AG09309 (cell line): ENCODE measurements at places on chromosomes 3 and 15.

DNA sequence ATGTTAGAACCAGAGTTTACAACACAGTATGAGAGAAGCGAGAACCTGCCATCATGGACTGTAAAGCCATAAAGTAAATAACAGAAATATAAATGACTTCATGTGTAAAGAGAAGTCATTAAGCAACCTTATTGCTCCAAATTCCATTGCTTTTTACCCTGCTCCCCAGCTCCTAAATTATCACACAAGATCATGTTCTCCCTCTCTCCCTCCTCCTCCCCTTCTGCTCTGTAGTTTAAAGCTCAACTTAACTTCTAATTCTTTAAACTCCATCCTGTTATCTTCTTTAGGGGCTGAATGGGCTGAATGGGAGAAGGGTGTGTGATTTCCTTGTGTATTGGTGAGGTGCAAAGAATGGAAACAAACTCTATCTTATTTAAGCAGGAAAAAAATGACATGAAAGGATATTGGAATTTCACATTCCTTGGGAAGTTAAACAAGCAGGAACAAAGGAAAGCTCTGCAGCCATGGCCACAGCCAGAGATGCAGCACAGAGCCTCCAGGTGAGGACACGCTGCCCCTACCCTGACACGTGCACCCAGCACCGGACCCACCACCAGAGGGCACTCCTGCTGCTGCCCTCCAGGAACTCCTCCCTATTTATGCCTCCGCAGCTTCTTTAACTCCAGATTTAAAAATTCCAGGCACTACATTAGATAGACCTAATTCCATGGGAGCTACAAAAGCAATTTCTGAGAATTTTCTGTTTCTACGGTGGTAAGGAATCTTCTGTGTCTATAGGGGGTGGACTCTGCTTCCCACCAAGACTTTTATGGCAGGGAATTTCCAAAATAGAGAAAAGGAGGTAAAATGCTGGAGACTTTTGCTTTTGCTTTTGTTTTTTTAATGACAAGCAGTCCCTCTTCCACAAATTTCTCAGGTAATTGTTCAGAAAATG is 76.9 kb upstream of the ABI3BP start:
- DNase-seq: no peak

- no peak for DNase-seq
These were observed 1.2 kb upstream of the CSPG5 start for GRCh38 chr3:47579875-47580274.

DNA sequence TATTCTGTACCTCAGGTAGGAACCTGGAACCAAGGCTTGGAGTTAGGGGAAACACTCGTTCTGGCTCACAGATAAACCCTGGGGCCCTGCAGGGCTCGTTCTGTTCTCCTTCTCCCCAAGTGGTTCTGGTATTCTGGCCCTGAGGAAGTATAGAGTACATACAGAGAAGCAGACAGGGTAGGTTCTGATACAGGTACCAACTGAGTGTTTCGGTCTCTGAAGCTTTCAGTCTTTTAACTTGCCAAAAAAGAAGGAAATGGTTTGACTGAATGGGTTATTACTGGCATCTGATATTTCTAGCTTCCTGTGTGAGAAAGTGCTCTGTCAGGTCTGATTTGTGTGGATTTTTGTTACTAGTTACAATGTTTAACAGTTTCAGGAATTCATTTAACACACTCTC is 67.3 kb downstream of the UBE2E2 start:
- DNase-seq: no peak

- DNase-seq: no peak
These were observed 34.7 kb downstream of the HMCES start for GRCh38 chr3:129313415-129313664.

DNA sequence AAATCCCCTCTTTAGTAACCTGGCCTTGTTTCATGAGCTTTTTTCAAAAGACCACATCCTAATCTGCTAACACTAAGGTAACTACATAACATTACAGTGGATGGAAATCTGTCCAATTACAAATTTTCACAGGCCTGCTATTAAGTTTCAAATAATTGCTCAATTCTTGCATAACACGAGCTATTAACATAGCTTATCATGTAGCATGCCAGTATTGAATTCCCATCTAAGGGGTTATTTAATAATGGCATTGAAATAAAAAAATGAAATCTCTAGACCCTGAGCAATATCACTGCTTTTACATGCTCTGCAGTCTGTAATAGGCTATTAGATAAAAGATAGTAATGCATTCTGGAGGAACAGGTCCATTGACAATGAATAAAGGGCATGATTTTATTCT is 748.3 kb upstream of the NECTIN3 start:
- DNase-seq: no peak

GRCh38 chr3:108103886-108104797 is 13.3 kb upstream of the CD47 start:
- no peak for DNase-seq

GRCh38 chr3:59818033-59818918 is 768.5 kb upstream of the CFAP20DC start:
- peak; percentile 86 for DNase-seq

GRCh38 chr15:24075420-24076089 is 388.4 kb upstream of the NDN start:
- DNase-seq: no peak

- DNase-seq: no peak
These were observed 121.8 kb downstream of the SSR3 start for GRCh38 chr3:156433138-156433537.

DNA sequence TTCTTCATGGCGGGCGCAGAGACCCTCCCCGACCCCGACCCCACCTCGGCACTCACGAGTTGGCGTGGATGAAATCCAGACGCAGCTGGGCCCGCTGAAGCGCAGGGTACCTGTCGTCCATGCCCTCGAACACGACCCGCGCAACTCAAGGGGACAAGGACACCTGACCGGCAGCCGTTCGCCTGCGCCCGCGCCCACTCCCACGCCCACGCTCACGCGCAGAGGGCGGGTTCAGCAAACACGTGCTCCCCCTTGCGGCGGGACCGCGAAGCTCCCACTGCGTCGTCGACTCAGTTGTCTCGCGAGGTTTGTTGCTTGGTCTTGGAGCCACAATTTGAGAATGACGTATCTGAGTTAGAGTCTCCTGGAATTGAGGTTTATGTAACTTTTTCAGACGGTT is at the start of gene MORC1:
MORC1 (minus strand) TSS at position 196 of the 400 bp plus-strand sequence; CDS start at position 121, 75 bp downstream.
- DNase-seq: no peak

GRCh38 chr3:29168081-29168480 is 112.8 kb upstream of the RBMS3 start:
- DNase-seq: no peak

- no peak for DNase-seq
These were observed 180.0 kb downstream of the CD47 start for GRCh38 chr3:107910713-107911259.

- DNase-seq: peak; percentile 61
These were observed 41.6 kb downstream of the KLHL18 start for GRCh38 chr3:47324278-47324865.

- DNase-seq: no peak
These were observed 379.5 kb upstream of the ATP10A start for GRCh38 chr15:26242565-26243071.

DNA sequence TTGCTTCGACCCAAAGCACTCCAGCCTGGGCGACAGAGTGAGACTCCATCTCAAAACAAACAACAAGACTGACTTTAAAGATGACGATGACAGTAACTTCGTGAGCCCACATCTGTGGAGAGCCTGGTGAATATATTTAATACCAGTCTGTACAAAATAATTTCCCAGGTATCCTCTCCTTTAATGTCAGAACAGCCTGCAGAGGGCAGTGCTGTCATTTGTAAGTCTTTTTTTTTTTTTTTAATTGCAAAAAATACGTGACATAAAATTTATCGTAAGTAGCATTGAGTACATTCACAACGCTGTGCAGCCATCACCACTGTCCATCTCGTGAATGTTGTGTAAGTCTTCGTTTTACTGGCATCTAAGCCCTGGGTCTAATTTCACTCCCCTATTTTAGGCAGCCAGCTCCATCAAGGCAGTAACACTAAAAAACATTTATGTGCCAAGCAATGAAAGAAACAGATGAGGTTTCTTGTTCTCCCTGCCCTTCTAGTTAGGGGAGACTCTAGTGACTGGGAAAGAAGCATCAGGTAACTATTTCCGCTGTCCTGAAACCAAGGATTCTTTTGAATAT is 1.4 kb downstream of the HTD2 start:
- DNase-seq: peak; percentile 40

DNA sequence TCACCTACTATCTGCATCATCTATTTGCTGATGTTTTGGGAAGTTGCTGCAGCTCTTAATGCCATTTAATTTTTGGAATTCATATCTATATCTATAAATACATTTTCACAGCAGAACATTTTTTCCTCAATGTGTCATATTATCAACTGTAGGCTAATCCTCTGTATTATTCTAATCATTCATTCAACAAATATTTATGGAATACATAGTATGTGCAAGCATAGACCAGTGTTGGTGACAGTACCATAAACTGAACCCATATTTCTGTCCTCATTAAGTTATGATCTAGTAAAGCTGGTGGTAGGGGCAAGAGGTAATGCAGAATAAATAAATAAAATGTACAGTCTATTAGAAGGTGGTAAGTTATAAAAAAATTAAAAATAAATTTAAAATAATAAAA is 585.3 kb upstream of the BCHE start:
- DNase-seq: no peak

DNA sequence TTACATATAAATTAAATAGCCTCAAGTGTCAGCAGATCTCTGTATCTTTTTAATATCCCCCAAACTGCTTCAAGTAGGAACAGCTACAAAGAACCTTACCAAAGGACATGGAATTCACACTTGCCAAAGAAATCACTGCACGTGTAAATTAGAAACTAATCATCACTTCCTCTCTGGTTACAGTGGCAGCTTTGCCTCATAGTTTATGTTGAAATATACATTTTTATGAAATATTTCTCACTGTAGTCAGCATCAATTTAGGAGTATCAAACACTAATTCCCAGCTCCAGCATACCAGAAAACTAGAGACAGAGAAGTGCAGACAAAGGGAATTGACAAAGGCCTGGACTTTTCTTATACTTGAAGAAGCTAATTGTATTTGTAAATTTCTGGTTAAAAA is 260.9 kb downstream of the TIGIT start:
- no peak for DNase-seq

- DNase-seq: peak; percentile 62
These were observed 126.3 kb upstream of the ABI3BP start for GRCh38 chr3:101119535-101119934.

DNA sequence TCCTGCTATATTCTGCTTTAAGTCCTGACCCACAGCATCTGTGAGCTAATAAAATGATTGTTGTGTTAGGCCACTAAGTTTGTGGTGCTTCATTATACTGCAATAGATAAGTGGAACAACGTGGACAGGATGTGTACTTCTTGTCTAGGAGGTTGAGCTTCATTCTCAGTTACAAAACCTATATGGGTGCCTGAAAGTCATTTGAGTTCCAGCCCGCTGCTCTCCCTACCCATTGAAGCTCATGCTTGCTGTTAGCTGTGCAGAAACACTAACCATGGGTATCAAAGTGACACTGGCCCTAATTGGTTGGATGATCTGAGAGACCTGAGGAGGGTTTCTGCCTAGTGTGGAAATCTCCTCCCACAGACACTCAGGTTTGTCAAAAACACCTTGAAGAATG is 357.2 kb downstream of the PDCD6IP start:
- DNase-seq: no peak

- no peak for DNase-seq
These were observed 2.2 kb upstream of the CCR5 start for GRCh38 chr3:46368569-46368968.

DNA sequence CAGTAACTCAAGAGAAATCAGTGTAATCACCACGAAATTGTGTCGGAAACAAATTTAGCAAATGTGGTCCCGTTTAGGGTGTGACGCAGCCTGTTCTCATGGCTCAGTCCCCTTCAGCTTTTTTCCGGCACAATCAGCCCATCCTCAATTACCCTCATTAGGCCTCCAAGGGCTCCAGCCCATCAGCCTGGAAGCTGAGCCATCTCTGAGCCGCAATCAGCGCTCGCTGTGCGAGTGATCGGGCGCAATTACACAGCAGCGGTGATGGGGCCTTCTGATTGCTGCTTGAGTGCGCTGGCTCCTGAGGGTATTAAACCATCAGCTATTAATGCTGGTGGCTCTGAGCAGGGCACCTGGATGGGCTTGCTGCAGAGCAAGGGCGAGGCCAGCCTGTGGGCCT is 55.6 kb downstream of the PLXNA1 start:
- DNase-seq: no peak

DNA sequence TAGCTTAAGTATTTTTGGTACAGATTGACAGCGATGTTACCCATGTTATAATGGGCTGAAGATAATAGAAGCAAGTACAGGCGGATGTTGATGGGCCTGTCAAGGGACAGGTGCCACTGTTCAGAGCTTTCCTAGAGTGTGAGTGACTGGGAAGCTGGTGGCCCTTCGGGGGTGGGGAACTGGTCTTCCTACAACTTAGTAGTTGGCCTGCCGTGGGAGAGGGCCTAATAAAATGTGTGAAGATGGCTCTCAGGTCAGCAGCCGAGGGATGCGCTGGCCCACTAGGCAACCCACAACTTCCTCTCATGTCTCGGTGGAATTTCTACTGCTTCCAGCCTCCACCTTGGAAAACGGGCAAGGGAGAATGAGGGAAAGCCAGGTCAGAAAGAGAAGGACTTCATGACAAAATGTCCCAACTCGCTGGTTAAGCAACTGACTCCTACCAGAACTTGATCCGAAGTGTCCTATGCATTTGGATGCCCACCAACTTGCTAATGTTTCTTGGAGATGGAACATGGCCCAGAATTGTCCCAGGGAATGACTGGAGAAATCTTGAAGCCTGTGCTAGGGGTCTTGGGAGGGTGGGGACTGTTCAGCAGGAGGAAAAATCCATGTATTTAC is 1.4 kb downstream of the GYG1 start:
- no peak for DNase-seq

- no peak for DNase-seq
These were observed 29.8 kb upstream of the CLRN1 start for GRCh38 chr3:151002003-151002981.

GRCh38 chr15:72220687-72221086 is 10.3 kb downstream of the PKM start:
- no peak for DNase-seq

DNA sequence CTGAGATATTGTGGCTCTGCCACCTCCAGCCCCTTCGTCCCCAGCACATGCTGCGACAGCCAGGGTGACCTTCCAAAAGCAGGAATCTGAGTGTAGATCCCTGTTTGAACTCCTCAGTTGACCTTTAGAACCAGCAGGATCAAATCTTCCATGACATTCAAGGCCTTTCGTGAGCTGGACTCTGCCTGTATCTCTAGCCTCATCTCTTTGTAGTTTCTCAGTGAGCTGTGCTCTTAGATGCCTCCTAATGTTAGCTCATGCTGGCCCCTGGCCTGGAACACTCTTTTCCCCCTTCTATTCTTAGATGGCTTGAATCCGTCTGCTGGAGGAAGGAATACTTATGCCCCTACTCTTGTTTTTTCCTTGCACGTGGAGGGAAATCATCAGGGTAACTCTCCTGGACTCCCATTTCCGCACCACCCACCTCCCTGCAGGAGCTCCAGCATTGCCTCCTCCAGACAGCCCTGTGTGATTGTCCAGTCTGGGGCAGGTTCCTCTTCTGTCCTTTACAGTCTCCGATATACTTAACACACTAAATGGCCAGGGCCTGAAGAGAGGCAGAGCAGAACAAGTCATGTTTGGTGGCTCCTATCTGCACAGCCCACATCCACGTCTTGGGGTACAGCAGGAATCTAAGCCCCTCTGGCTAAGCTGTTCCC is 26.7 kb upstream of the CHRNB4 start:
- DNase-seq: no peak

- no peak for DNase-seq
These were observed 35.4 kb upstream of the ESYT3 start for GRCh38 chr3:138398791-138399575.

- no peak for DNase-seq
These were observed 36.7 kb upstream of the ZNF710 start for GRCh38 chr15:89964232-89964954.
